ENCODE measurements at places on chromosomes 1 and 21.

- no peaks in the 10 kb centered on the region for H3K4me1 ChIP-seq
- no peak overlapping the region for H3K4me3 ChIP-seq
- H3K27ac ChIP-seq, result no peak overlapping the region
These were observed 21.6 kb downstream of the FOXD3 start for GRCh38 chr1:63343922-63344321.

- H3K4me3 ChIP-seq, result peak overlapping the region; percentile 34
- no peaks in the 10 kb centered on the region for H3K36me3 ChIP-seq
- no peaks in the 10 kb centered on the region for H3K27me3 ChIP-seq
- peak overlapping the region; percentile 89 for H3K27ac ChIP-seq
These were observed 16.3 kb downstream of the COL18A1 start for GRCh38 chr21:45421071-45421845.

- DNase-seq, result no peak
- no peaks in the 10 kb centered on the region for H3K27me3 ChIP-seq
- H3K4me3 ChIP-seq, result no peak overlapping the region
- H3K36me3 ChIP-seq, result no peaks in the 10 kb centered on the region
- no peak overlapping the region for H3K27ac ChIP-seq
These were observed 278.8 kb downstream of the ASTN1 start for GRCh38 chr1:176885751-176886150.

DNA sequence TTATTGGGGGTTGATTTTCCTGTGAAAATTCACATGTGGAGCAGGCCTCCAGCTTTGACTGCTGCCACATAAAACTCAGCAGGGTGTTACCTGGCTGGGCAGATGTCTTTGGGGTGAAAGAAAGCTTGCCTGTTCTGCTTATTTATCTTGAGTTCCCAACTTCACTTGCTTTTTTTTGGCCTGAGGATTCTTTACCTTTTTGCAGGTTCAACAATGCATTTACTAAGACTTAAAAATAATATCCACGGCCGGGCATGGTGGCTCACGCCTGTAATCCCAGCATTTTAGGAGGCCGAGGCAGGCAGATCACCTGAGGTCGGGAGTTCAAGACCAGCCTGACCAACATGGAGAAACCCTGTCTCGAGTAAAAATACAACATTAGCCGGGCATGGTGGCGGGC lies 509.1 kb downstream of the KIF26B start:
- no peak overlapping the region for H3K27ac ChIP-seq
- H3K4me1 ChIP-seq, result no peaks in the 10 kb centered on the region
- H3K36me3 ChIP-seq, result no peaks in the 10 kb centered on the region

DNA sequence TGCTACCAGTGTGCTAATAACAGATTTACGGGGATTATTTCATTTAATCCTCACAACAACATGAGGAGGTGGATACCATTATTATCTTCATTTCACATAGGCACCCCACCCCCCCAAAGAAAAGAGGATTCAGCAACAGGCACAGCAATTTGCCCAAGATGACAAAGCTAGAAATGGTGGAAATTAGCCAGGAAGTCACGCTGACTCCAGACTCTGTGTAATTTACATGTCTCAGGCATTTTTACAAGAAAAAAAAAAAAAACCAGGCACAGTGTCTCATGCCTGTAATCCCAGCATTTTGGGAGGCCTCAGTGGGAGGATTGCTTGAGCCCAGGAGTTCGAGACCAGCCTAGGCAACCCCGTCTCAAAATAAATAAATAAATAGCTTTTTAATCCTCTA lies 37.5 kb upstream of the PRDM2 start:
- no peak overlapping the region for H3K4me3 ChIP-seq
- no peaks in the 10 kb centered on the region for H3K27me3 ChIP-seq
- no peak for DNase-seq
- H3K36me3 ChIP-seq, result no peaks in the 10 kb centered on the region
- no peaks in the 10 kb centered on the region for H3K4me1 ChIP-seq
- no peak overlapping the region for H3K27ac ChIP-seq

GRCh38 chr21:18722193-18722592 lies 318.6 kb upstream of the TMPRSS15 start:
- H3K27me3 ChIP-seq, result no peaks in the 10 kb centered on the region
- no peaks in the 10 kb centered on the region for H3K36me3 ChIP-seq
- no peak for DNase-seq
- H3K27ac ChIP-seq, result no peak overlapping the region
- H3K4me3 ChIP-seq, result no peak overlapping the region

- DNase-seq, result no peak
- H3K27me3 ChIP-seq, result no peaks in the 10 kb centered on the region
- no peaks in the 10 kb centered on the region for H3K4me1 ChIP-seq
- H3K4me3 ChIP-seq, result no peak overlapping the region
These were observed 6.3 kb downstream of the TAF5L start for GRCh38 chr1:229619614-229620013.

GRCh38 chr1:172429331-172430127 lies 9.0 kb downstream of the C1orf105 start:
- no peaks in the 10 kb centered on the region for H3K4me1 ChIP-seq
- DNase-seq, result no peak
- no peak overlapping the region for H3K27ac ChIP-seq
- H3K36me3 ChIP-seq, result no peaks in the 10 kb centered on the region
- H3K4me3 ChIP-seq, result no peak overlapping the region

DNA sequence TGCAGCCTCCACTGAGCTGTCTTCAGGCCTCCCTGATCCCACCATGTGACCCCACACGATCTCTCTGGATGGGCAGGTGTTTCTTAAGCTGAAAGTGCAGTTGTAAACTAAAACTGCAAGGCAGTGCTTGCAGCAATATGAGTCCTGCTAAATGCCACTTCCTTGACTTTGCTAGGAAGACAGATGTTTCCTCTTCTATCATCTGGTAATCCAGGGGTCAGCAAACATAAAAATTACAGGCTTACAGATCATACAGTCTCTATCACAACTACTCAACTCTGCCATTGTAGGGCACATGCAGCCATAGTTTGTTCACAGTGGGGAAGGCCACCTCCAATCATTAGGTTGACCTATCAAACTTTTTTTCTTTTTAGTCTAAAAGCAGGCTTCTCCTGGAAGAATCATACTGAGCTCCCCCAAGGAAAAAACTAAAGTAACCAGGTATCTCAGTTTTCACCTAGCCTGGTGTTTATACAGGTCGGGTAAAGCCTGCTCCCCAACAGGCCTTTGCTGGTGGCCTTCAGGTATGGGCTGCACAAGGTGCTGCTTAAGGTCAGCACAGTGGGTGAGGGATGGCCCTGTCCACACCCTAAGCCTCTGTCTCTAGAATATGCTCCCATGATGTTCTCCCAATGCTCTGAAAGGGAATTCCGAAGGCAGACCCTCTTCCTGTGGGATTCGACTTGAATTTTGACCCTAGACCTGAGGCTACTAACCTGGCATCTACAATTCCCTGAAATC lies 10.8 kb downstream of the ABCA4 start:
- DNase-seq, result no peak
- H3K36me3 ChIP-seq, result no peaks in the 10 kb centered on the region
- H3K4me1 ChIP-seq, result no peaks in the 10 kb centered on the region
- H3K4me3 ChIP-seq, result no peak overlapping the region
- no peaks in the 10 kb centered on the region for H3K27me3 ChIP-seq
- H3K27ac ChIP-seq, result no peak overlapping the region

- H3K36me3 ChIP-seq, result no peaks in the 10 kb centered on the region
- H3K4me1 ChIP-seq, result no peaks in the 10 kb centered on the region
- no peak for DNase-seq
- no peak overlapping the region for H3K4me3 ChIP-seq
- no peaks in the 10 kb centered on the region for H3K27me3 ChIP-seq
These were observed 210.0 kb upstream of the FOXD3 start for GRCh38 chr1:63112155-63112900.

- peak overlapping the region; percentile 93 for H3K27ac ChIP-seq
- peak overlapping the region; percentile 86 for H3K4me3 ChIP-seq
- peak; percentile 65 for DNase-seq
- no peaks in the 10 kb centered on the region for H3K27me3 ChIP-seq
These were observed 779 bp downstream of the SON start for GRCh38 chr21:33543505-33544129.

GRCh38 chr21:45016031-45016405 lies 58.4 kb upstream of the ADARB1 start:
- no peak overlapping the region for H3K4me3 ChIP-seq
- H3K27ac ChIP-seq, result peak overlapping the region; percentile 99
- peaks cover 92% of the 10 kb centered on the region for H3K4me1 ChIP-seq

- no peaks in the 10 kb centered on the region for H3K36me3 ChIP-seq
- DNase-seq, result no peak
- no peak overlapping the region for H3K4me3 ChIP-seq
- no peaks in the 10 kb centered on the region for H3K27me3 ChIP-seq
- no peak overlapping the region for H3K27ac ChIP-seq
- H3K4me1 ChIP-seq, result no peaks in the 10 kb centered on the region
These were observed 691.3 kb upstream of the CXADR start for GRCh38 chr21:16821588-16821987.

GRCh38 chr1:57799490-57800115 lies 375.7 kb upstream of the DAB1 start:
- no peak overlapping the region for H3K27ac ChIP-seq
- no peaks in the 10 kb centered on the region for H3K27me3 ChIP-seq
- no peaks in the 10 kb centered on the region for H3K4me1 ChIP-seq
- H3K36me3 ChIP-seq, result no peaks in the 10 kb centered on the region
- H3K4me3 ChIP-seq, result no peak overlapping the region
- no peak for DNase-seq

DNA sequence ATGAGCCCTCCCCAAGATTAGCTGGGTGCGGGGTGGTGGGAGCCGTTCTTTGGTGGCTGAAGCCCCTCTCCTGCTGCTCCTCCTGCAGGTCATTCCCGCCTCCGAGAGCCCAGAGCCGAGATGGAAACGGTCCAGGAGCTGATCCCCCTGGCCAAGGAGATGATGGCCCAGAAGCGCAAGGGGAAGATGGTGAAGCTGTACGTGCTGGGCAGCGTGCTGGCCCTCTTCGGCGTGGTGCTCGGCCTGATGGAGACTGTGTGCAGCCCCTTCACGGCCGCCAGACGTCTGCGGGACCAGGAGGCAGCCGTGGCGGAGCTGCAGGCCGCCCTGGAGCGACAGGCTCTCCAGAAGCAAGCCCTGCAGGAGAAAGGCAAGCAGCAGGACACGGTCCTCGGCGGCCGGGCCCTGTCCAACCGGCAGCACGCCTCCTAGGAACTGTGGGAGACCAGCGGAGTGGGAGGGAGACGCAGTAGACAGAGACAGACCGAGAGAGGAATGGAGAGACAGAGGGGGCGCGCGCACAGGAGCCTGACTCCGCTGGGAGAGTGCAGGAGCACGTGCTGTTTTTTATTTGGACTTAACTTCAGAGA lies 448 bp downstream of the G0S2 start:
- no peak overlapping the region for H3K27ac ChIP-seq
- peaks cover under 1% of the 10 kb centered on the region for H3K27me3 ChIP-seq
- no peak for DNase-seq
- H3K4me3 ChIP-seq, result peak overlapping the region; percentile 42
- H3K4me1 ChIP-seq, result peaks cover 23% of the 10 kb centered on the region

- no peaks in the 10 kb centered on the region for H3K36me3 ChIP-seq
- no peak overlapping the region for H3K4me3 ChIP-seq
- no peaks in the 10 kb centered on the region for H3K27me3 ChIP-seq
- no peak overlapping the region for H3K27ac ChIP-seq
These were observed 295.4 kb upstream of the DAB1 start for GRCh38 chr1:57719274-57719673.

DNA sequence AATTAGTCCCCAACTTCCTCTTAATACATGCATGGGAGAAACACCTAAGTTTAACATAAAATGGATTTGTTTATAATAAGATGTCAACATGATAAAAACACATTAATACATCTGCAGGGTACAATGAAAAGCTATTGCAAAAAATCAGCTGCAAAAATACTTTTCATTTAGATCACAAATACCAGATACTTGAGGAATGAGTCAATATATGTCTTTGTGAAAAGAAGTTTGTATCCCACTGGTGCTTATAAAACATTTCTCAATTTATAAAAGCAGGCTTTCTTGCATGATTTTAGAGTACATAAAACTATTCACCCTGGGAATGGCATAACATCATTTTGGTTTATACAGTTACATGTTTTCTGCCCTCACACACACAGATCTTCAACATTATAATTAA lies 18.6 kb upstream of the PRKAA2 start:
- no peaks in the 10 kb centered on the region for H3K4me1 ChIP-seq
- no peak for DNase-seq

- H3K4me1 ChIP-seq, result no peaks in the 10 kb centered on the region
- no peaks in the 10 kb centered on the region for H3K27me3 ChIP-seq
- DNase-seq, result no peak
- no peak overlapping the region for H3K4me3 ChIP-seq
These were observed 5.9 kb downstream of the DHDDS start for GRCh38 chr1:26438041-26438440.

GRCh38 chr1:192880231-192880630 lies 71.4 kb downstream of the RGS2 start:
- no peak overlapping the region for H3K4me3 ChIP-seq
- H3K27me3 ChIP-seq, result no peaks in the 10 kb centered on the region
- no peaks in the 10 kb centered on the region for H3K36me3 ChIP-seq
- peaks cover 7% of the 10 kb centered on the region for H3K4me1 ChIP-seq

DNA sequence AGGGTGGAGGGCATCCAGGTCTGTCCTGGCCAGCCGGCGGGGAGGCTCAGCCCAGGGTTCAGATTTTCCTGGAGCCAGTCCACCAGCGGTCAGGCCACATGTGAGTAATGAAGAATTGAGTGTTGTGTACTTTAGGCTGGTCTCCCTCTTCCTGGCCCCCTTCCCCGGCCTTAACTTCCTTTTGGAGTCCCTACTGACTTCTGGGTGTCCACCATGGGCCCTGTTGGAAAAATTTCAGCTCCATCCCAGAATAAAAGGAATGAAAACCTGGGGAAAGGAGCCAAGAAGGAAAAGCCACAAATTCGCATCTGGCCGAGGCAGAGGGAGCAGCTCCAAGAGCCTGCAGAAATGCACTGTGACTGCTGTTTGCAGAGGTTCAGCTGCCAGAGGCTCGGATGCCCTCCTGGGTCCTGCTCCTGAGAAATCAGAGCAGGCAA lies 35.5 kb upstream of the HHAT start:
- peaks cover 46% of the 10 kb centered on the region for H3K4me1 ChIP-seq
- peak; percentile 88 for DNase-seq
- H3K27ac ChIP-seq, result peak overlapping the region; percentile 90
- no peaks in the 10 kb centered on the region for H3K27me3 ChIP-seq
- H3K36me3 ChIP-seq, result no peaks in the 10 kb centered on the region

DNA sequence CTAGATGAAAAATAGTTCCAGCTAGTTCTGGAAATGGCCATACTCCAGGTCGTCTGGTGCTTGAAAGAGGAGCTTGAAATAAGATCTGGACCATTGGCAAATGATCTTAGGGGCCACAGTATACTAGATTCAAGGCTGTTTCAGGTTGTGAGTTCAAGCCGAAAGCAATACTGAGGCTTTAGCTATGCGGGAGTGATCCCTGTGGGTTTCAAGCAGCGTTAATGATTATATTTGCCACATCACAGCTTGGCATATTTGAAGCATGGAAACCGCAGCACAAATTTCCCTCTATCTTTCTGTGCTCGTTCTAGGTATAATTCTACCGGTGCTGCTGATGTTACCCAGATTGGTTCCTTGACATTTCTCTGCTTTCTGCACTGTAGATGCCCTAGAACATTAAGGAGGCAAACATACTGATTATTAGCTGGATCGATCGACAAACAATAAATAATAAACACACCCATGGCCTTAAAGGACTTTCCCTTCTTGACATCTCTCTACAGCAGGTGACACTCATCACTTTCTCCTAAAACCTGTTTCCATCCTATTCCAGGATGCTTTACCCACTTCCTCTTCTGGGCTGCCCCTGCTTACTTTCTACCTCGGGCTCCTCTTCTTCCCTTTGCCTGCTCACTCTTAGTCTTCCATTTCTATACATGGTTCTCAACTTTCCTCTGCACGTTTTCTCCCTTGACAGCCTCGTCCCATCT lies 40.6 kb upstream of the LYST start:
- no peak for DNase-seq
- no peaks in the 10 kb centered on the region for H3K27me3 ChIP-seq
- no peaks in the 10 kb centered on the region for H3K36me3 ChIP-seq
- no peak overlapping the region for H3K4me3 ChIP-seq
- no peak overlapping the region for H3K27ac ChIP-seq
- H3K4me1 ChIP-seq, result no peaks in the 10 kb centered on the region

All from tibial artery (tissue), 4 donors.